ENCODE measurements at places on chromosomes 1 and 21.

GRCh38 chr1:32393832-32394140, 455 bp downstream of the BSDC1 start:
- DNase-seq, result no peak

DNA sequence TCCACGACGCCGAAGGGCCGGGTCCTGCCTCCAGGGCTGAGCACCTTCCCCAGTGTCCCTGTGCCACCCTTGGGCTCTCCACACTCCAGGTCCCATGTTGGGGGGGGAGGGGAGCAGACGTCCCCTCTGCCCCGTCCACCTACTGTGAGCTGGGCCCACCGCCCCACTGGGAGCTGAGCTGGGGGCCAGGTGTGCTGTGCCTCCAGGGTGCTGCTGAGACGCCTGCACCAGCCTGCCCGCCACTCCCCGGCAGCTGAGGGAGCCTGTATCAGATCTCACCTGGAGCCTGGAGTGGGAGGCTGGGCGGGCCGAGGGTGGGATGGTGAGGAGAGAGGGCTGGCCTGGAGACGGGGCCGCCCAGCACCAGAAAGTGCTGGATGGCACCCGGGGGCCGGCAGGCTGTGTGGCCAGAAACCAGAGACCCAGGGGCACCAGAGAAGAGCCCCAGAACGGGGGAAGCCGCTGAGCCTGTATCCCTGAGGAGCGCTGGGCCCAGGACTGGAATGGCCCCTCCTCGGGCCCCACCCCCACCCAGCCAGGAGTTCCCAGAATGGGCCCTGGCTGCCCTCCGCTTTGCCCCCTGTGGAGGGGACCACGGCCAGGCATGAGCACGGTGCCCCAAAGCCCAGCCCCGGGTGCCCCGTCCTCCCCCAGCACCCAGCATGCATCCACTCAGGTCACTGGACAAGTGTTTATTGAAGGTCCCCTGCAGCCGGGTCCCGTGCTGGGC, 3.4 kb downstream of the TNFRSF18 start:
- DNase-seq, result no peak

DNA sequence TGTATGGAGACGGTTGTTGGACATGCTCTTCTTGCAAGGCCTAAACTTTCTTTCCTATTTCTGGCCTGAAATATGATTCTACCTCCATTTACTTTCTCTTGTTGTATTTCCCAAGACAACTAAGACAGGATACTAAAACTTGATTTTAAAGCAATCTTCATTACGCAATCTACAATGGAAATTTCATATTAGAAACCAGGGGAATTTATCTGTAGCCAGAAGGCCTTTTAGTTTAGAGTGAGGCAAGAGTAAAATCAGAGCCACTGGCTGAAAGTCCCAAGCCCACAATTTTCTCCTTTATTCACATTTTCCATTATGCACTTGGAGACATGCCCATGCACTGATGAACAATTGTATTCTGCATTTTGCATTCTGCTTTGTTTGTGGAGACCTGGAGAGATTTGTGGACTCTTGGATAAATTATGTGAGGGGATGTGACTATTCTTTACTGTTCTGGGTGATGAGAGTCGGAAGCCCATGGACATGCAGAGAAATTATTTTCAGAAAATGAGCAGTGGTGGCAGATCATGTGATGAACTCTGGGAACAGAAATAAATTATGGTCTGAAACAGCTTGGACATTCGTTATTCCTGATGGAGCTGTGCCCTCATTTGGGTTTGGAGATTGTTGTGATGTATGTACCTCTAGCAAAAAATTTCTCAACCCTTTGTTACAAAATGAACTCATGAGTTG, 336.8 kb downstream of the SEC16B start:
- no peak for DNase-seq

DNA sequence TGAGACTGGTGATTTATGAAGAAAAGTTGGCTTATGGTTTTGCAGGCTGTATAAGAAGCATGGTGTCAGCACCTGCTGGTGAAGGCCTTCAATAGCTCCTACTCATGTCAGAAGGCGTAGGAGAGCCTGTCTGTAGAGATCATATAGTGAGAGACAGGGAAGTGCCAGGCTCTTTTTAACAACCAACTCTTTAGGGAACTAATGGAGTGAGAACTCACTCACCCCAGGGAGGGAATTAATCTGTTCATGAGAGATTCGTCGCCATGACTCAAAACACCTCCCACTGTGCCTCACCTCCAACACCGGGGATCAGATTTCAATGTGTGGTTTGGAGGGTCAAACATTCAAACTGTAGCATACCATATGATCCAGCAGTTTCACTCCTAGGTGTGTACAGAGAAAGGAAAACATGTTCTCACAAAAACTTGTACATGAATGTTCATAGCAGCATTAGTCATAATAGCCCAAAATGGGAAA, 72.6 kb downstream of the TTC3 start:
- DNase-seq, result peak; percentile 1

DNA sequence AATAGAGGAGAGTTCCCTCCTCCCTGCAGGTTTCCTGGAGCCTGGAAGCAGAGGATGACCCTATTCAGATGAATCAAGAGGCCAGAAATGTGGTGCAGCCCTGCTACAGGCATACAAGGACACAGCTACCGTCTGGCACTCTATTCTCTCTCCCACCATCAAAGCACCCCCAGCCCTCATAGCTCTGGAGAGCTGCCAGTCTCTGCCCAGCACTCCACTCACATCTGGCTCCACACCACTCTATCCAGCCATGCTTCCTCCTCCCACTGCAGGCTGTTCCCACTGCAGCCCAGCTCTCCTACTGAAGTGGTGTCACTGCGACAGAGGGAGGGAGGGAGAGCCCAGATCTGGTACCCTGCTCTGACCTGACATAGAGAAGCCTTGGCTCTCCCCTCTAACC, 18.4 kb downstream of the SYT2 start:
- peak; percentile 97 for DNase-seq

DNA sequence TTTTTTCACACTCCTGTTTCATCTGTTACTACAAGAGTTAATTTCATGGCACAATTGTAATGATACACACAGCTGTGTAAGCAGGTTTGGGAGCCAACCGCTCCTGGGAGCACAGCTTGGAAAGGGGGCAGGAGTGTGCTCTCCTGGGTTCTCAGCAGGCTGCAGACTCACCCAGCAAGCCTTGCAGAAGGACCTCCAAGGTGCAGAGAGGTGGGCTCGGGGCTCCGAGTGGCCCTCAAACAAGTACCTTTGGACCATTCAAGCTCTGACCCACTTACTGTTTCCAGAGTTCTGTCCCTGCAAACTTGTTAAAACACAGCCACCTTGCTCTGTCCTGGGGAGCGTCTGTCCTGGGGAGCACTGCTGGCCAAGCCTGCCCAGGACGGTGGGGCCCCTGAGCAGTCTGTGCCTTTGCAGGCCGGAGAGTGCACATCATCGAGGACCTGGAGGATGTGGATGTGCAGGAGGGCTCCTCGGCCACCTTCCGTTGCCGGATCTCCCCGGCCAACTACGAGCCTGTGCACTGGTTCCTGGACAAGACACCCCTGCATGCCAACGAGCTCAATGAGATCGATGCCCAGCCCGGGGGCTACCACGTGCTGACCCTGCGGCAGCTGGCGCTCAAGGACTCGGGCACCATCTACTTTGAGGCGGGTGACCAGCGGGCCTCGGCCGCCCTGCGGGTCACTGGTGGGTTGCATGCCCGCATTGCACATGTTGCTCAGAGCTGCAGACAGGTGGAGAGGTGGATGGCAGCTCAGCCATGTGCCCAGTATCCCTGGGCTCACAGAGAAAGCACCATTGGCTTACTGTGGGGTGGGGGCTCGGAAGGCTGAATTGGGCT, 78.0 kb downstream of the OBSCN start:
- no peak for DNase-seq

GRCh38 chr1:225449261-225449660, 21.4 kb upstream of the LBR start:
- no peak for DNase-seq

DNA sequence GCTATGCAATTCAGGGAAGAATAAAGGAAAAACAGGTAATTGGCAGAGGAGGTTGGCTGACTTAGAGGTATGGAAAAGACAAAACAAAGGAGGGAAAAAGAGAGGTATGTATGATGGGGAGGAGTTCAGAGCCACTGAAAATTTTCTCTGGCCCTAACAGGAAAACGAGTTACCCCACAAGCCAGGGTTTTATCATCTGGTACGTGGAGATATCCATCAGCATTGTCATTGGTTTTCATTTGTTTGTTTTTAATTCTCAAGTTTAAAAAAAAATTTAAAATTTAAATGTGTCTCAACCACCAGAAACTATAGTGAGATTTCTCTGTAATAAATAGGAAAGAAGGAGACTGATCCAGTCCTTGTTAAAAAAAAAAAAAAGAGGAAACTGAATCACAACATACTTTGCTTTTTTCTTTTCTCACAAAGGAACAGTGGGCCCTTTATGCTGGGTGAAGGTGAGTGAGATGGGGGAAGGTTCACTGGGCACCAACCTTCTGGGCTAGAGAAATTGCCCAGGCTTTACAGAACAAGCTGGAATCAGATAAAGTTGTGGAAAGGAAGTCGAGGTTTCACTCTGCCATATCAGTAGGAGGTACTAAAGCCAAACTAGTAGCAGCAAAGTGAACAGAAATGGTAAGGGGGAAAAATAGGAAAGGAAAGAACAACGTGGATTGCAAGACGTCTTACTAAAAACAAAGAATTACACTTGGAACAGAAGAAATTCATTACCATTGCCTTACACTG, 2.7 kb downstream of the IFNAR2 start:
- no peak for DNase-seq

DNA sequence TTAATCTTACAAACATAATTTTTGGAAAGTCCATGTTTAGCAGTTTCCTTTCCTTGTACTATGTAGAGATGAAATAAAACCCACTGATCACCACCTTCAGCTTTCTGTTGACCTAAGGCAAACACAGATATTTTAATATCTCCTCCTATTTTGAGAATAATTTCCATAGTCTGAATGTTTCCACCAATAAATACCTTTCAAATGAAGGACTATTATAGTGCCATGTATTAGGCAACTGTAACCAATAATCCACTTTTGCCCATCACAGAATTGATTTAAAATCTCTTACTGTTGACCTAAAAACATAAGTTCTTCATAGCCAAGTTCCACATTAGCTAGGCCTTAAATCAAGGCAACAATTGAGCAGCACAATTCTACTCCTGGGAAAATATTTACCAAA, 1.8 kb downstream of the CDC42BPA start:
- DNase-seq, result no peak

GRCh38 chr1:159122005-159122621, 45.5 kb upstream of the AIM2 start:
- no peak for DNase-seq

DNA sequence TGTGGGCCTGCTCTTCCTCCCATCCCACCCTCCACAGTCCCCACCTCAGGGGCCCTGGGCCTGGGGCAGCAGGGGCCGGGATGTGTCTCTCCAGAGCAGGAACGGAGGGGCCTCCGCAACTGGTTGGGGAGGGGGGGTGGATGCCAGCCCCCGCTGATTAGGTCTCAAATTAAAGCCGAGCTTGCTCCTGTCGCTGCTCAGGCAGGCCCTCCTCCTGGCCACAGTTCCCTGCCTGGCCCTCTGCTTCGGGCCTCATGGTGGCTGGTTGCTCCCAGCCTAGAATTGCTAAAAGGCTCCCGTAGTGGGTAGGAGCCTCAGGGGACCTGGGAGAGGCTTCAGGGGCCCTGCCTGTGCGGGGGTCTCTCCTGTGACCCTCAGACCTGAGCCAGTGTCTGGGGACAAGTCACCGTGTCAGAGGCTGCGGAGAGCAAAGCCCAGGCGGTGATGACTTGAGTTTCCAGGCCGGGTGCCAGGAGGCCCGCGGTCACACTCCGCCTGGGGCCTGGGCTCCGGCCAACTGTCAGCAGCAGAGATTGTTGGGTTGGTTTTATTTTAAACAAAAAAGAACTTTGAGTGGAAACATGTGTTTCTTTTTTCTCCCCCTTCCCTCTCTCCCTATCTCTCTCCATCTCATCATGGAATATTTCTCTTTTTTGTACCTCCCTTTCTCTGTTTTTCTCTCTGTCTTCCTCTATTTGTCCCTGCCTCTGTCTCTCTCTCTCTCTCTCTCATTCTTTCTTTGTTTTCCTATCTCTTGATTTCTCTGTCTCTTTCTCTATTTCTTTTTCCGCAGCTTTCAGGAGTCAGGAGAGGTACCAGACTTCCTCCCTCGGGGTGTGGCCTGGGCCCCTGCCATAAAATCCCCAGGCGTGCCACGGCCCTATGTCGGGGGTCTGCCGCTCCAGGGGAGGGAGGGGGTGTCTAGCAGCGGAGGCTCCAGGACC, 20.0 kb upstream of the EPHA2 start:
- DNase-seq, result no peak

DNA sequence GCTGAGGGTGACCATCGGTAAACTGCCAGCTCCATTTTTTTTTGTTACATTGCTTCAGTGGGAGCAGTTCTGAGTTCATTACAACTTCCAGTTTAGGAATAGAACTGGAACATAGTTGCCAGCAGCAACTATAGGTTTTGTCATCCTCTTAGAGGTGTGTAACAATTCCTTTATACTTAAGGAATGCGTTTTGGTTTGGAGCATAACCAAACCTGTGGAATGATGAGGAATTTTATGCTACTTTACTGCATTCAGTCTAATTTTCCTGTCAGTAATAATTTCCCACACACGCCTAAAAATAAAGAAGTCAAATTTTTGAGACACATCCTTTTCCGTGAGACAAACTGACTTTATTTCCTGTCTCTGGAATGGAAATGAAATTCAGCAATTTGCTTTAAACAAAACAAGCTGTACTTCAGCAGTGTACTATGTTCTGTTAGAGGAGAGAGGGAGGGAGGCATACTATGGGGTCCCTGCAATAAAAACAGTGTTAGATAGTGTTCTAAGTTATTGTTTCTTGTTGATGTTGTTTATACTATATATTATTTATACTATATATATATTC, 4.8 kb upstream of the AMPD1 start:
- DNase-seq, result no peak

DNA sequence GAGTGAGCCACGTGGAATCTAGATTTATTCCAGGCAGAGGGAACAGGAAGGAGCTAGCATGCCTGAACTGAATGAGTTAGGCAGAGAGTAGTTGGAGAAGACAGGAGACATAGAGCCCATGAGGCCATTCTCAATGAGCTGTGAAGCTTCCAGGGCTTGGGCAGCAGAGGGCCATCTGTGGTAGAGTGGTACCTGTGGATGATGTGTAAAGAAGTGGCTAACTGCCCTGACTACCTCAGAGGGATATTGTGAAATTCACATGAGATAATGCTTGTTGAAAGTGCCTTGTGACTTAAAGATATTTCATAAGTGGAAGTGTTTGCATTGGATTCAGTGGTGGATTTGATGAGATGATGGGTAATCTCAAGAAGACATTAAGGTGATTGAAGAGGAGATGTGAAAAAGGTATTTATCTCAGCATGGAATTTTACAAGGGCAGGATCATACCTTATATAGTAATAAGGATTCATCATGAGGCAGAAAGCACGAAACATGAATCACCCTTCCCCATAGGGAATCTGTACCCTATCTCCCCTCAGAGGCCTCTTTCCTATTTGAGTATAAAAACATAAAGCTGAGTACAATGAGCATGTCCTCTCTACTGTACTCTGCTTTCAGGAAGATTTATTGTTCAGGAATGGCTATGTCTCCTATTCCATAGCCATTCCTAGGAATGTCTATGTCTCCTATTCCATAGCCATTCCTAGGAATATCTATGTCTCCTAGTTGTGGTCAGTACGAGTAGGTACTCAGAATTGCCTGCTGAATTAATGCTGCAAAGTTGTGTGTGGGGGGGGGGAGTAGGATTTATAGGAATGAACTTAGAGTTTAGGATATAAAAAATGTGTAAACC, 146.8 kb downstream of the PAPPA2 start:
- no peak for DNase-seq

- DNase-seq, result no peak
Observed at GRCh38 chr1:226048886-226049285, 13.6 kb upstream of the H3-3A start.
